ENCODE measurements at places on chromosomes 5 and 9.

DNA sequence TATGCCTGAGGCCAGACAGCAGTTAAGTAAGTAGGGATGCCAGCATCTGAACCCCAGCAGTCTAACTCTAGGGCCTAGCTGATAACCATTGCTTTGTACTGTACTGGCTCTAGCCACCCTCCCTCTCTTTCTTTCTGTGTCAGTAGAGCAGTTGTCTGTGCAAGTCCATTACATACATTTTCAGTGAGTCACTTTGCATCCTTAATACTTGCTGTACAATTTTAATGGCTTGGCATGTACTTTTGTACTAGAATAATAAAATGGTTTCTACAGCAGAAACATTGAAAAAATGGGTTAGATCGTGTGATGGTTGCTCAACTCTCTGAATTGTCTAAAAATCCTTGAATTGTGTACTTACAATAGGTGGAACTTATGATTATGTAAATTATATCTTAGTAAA is 1.5 kb upstream of the TTC39B start:
- no peak for DNase-seq

DNA sequence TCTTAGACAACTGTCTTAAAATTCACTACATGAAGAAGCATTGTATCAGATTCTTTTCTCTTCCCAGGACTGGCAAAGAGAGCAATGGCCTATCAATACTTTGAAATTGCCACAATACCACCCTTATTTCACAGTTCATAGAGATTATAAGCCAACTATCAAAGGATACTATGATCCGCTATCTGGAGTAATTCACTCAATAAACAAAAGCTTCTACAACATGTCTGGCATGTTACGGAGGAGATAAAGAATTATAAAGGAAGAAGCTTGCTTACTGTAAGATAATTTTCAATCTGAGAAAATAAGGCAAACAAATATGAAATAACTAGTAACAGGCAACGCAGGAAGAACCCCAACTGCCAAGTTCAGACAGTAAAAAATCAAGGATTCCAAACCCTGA is 114.8 kb downstream of the GNAQ start:
- no peak for DNase-seq

- DNase-seq = no peak
These were observed 72.0 kb upstream of the DAP start for GRCh38 chr5:10832987-10833386.

GRCh38 chr5:165232509-165233028 is 1727.2 kb downstream of the MAT2B start:
- DNase-seq = no peak

DNA sequence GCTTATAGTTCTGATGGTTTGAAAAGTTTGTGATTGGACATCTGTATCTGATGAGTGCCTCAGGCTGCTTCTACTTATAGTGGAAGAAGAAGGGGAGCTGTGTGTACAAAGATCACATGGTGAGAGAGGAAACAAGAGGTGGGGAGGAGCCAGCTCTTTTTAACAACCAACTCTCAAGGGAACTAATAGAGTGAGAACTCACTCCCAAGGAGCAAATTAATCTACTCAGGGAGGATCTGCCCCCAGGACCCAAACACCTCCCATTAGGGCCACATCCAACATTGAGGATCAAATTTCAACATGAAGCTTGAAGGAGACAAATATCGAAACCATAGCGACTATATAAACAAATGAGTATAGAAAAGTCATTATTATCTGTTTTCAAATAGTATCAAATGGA is 64.7 kb upstream of the PRLR start:
- no peak for DNase-seq

DNA sequence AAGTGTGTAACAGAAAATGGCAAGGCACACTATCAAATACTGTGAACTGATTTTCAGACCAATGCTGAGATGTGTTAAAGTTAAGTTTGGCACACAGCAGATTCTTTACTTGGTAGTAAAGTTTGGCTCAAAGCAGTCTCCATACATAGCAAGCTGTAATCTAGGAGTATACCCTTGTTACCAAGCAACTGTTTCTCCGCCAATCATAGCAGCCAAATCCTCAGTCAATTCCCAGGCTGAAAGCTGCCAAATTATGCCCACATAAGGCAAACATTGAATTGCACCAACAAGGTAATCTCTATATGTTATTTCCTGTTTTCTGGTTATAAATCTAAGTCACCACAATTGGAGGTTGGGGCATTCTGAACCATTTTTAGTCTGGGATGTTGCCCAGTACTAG is 345.7 kb downstream of the DEPDC1B start:
- DNase-seq = no peak

GRCh38 chr9:6566409-6567139 is 79.0 kb downstream of the GLDC start:
- no peak for DNase-seq

GRCh38 chr5:153718713-153719112 is 228.2 kb downstream of the GRIA1 start:
- no peak for DNase-seq

- DNase-seq = no peak
These were observed 238.9 kb downstream of the HSPA4 start for GRCh38 chr5:133290669-133291240.

DNA sequence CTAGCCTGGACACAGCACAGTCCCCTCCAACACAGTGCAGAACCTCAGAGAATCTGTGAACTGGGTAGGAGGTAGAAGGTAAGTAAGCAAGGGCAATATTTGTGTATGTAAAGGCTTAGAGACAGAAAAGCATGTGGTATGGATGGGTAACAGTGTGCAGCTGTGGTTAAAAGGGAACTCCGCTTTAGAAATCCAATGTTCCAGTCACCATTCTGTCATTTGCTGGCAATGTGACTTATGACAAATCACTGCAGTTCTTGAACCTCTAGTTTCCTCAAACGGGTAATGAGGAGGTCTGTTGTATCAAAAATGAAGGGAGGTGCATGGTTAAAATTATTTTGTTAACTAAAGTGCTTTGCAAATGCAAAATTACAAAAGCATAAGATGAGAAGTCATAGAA is 125.5 kb upstream of the IFNE start:
- no peak for DNase-seq

- no peak for DNase-seq
These were observed 16.2 kb downstream of the KCNMB1 start for GRCh38 chr5:170372971-170373370.

DNA sequence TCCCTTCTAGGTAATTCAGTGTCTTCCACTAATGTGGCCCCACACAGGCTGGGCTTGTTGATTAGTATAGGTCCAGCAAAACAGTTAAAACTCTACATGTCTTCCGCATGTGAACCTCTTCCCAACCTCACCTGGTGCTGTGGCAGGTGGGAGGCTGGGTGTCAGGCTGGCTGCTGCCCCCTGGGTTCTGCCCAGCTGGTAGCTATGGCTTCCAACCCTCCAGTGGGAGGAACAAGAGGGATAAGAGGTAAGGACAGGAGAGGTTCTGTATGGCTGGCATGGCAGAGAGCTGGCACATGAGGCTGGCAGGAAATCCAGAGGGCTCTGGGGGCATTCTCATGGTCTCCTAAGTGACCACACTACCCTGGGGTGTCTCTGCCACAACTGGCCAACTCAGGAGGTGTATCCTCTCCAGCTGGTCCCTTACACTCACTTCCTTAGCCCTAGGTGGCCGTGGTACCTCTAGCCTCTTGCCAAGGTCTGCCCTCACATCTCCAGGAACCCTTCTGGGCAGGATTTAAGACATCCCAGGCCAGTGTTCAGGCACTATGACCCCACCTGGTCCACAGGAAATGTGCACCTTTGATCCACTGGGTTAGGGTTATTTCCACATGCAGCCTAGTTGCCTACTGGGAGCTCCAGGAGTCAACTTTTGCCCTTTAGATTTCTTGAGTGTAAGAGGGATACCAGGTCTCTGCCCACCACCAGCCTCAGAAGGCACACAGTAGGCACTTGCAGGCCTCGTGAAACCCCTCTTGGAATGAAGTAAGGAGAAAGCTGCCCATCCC is 41.7 kb downstream of the AHRR start:
- DNase-seq = no peak

DNA sequence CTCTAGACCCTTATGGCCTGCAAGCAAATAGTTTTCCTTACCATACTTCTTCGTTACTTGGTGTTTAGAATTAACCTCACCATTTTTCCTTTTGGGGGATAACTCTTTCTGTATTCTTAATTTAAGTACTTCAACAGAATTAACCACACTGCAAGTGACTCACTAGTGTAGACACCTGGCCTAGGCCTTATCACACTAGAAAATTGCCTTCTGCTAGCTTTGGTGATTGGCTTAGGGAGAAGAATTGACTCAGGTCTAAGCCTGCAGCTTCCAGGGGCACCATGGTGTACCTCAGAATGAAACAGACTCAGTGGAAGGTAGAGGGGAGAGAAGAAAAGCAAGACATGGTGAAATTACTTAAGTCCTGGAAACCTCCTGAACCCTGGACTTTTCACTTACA is 112.8 kb upstream of the HMHB1 start:
- DNase-seq = no peak

DNA sequence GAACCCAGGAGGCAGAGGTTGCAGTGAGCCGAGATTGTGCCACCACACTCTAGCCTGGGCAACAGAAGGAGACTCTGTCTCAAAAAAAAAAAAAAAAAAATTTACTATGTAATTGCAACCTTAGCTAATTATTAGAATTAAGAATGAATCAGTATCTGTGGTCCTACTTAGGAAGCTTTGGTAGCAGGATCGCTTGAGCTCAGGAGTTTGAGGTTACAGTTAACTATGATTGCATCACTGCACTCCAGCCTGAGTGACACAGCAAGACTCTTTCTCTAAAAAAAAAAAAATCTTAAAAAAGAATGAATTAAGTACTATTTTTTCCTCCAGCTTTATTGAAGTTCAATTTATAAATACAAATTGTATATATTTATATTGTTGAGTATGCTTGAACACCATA is 16.7 kb downstream of the NDUFAF2 start:
- DNase-seq = no peak

DNA sequence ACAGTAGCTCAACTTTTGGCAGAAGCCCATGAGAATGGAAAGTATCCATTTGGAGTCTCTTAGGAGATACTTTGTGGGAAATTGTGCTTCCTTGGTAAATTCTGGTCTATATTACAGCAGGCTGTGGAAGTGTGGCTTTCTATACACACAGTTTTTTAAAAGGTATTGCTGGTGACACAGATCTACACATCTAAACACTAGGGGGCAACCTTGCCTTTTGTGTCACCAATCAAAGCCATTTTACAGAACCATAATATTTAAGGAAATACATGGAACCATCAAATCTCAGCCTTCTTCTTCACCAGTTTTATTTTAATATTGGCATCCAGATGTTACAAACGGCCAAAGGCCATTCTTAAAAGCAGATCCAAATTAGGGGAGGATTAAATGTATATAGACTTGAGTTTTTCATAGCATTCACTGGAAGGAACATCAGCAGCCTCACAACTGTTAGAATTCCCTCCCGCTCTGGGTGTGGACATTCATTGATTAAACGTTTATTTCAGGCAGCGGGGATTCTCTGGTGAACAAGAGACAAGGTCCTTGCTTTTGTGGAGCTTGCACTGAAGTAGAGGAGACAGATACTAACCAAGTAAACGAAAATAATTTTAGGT is 132.4 kb upstream of the EPB41L4A start:
- DNase-seq = peak; percentile 33

GRCh38 chr5:15008476-15008875 is 136.9 kb upstream of the ANKH start:
- no peak for DNase-seq

DNA sequence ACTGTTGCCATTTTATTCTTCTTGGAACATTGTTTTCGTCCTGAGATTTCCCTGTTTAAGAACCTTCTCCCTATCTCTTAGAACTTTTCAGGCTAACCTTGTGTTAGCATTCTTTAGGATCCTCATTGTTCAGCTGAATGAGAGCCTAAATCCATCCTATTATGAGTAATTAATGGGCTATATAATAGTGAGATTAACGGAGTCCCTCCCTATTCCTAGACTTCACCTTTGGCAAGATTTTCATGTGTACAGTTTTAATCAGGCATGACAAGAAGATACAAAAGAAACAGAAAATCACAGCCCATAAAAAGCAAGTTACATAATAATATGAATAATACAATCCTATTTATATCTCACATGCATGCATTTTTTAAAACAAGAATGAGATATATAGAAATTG is 9.1 kb upstream of the MSMP start:
- no peak for DNase-seq

Data from CD4-positive, alpha-beta T cell treated with Interleukin-1 beta for 1 hour (primary cell).